ENCODE measurements at places on chromosomes 3 and 15.

- peak; percentile 21 for DNase-seq
Measured at GRCh38 chr3:8503871-8504610, 2.4 kb downstream of the LMCD1 start.

- no peak for DNase-seq
Measured at GRCh38 chr3:18830087-18830486, 318.2 kb upstream of the KCNH8 start.

DNA sequence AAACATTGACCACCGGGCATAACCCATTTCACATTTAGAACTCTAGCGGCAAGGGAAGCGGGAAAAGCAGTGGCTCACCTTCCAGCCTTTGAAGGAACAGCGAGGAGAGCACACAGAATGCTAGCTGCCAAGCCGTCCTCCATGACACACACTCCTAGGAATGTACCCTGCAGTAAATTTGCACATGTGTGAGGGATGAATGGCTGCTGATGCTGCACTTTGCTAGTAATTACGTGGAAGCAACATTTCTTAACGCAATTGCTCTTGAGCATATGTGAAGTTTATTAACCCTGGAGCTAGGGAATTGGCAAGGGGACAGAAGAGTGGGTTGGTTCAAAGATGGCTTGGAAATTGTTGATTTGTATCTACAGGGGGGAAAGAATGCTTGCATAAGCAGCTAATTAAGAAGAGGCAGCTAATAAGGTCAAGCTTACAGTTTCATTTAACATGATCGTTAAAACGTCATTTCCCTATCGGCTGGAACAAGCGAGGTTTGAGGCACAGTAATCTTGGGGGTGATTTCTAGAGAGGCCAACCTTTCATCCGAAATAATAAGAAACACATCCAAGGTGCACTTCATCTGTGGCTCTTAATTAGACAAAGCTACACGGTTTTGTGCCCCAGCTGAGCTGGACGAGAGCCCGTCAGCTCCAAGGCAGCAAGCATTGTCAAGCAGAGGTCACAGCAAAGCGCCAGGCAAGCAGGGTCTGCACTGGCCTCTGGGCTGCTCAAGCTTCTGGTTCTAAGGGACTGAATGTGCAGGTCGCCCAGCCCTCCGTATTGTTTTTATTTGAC, 123.4 kb downstream of the CHSY1 start:
- DNase-seq, result peak; percentile 89

- no peak for DNase-seq
Measured at GRCh38 chr15:22954798-22955543, 25.2 kb downstream of the CYFIP1 start.

DNA sequence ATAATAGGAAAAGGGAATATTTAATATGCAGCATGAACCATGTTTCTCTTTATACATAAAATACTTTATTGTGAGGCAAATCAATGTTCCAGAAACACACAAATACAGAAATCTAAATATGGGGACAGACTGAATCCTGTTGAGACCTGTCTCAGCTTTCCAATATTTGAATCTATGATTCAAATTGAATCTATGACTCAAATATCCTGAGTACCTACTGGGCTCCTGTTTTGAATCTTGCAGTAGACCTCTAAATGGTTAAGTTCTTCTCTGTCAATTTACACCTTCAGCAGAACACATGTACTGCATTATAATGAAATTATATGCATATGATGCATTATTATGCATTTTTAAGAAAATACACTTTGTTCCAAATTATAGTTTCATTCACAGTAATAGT, 143.2 kb upstream of the PLXND1 start:
- DNase-seq, result no peak

GRCh38 chr3:126807795-126808194, 103.8 kb downstream of the CHCHD6 start:
- no peak for DNase-seq

DNA sequence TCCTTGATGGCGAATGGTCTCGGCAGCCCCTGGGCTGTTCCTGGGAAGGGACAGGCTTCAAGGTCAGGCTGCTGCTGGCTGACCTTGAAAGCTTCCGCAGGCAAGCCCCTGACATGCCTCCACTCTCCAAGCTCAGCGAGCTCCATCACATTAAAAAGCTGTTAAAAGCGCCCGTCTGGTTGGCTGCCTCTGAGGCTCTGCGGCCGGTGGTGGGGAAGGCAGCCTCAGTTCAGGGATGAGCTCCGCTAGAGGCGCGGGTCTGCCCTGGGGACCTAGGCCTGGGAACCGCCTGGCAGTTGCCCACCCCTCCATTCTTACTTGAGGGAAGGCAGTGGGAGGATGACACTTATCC, 103.8 kb downstream of the LINGO1 start:
- no peak for DNase-seq

DNA sequence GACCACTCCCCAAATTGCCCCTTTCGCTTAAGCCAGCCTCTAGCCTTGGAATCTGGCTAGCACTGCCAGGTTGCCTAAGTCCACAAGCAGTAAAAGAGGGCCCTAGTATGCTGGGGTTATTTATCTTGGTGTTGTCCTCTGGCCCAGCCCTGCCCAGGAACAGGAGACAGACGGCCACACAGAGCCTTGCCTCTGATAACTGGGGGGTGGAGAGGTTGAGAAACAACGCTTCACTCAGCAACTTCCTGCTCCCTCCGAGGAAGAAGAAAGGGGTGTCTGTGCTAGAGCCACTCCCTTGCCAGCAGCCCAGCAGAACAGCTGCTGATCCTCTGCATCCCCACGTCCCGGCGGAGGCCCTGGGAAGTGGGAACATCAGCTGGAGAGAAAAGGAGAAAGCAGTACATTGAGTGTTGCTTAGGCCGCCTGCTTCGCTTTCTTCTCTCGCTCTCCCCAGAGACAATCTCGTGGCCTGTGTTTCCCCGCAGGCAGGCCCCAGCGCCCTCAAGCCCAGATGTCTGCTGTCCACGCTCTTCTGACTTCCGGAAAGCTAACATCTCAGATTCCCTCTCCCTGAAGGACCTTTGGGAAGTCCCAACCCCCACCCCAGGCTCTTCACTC, 22.6 kb upstream of the C3orf70 start:
- no peak for DNase-seq

- peak; percentile 46 for DNase-seq
Measured at GRCh38 chr15:98599909-98600691, 48.2 kb upstream of the IGF1R start.

DNA sequence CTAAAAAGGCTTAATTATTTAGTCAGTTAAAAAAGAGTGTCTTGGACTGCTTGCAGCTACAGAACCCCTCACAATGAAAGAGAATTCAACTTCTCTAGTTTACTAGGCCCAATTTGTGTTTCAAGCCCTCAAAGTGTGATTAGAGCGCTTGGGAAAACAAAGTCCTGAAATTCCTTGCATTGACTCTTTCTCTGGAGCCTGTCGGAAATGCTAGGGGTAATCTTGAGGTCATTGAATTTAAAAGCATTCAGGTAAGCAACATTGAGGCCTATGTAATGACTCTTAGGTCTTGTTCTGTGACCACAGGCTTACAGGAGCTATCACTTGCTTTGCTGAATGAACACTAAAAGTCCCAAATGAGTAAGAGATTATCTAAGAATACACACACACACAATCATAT, 186.0 kb downstream of the NLGN1 start:
- DNase-seq, result no peak

- DNase-seq, result no peak
Measured at GRCh38 chr3:61997101-61997500, 376.2 kb downstream of the FEZF2 start.

- no peak for DNase-seq
Measured at GRCh38 chr15:72902919-72903260, 119.3 kb upstream of the ADPGK start.

- peak; percentile 40 for DNase-seq
Measured at GRCh38 chr3:136925425-136926190, 32.2 kb upstream of the IL20RB start.

GRCh38 chr3:58098531-58098930, 90.3 kb downstream of the FLNB start:
- DNase-seq, result no peak

DNA sequence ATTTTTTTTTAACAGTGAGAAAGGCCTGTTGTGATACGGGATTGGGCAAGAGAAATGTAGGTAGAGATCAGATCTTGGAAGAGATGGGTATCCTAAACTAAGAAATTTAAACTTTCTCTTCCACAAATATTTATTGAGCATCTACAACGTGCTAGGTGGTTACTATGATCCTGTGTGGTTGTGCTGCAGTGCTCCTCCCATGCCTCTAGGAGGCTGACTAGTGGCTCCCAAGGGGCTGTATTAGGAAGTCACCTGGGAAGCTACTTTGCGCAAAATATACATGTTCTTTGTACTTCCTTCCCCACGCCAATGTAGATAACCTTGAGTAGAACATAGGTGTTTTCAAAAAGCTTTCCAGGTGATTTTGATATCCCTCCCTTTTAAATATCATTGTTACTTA, 27.2 kb downstream of the USP3 start:
- DNase-seq, result no peak

- DNase-seq, result peak; percentile 61
Measured at GRCh38 chr3:38454178-38454883, 641 bp downstream of the ACVR2B start.

DNA sequence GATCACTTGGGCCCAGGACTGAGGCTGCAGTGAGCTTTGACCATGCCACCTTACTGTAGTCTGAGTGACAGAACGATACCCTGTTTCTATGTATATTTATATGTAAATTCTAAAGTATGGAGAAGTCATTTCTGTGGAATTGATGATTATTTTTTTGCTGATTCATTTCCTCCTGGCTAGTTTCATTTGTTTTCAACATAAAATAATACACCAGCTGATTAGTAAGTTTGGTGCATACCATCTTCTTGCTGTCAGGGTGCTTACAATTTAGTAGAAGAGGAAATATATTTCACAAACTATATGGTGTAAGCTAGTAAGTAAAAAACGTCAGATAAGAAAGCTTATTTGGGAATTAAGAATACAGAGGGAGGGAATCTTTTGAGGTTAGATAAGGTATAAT, 36.0 kb downstream of the SLC25A26 start:
- DNase-seq, result peak; percentile 28

DNA sequence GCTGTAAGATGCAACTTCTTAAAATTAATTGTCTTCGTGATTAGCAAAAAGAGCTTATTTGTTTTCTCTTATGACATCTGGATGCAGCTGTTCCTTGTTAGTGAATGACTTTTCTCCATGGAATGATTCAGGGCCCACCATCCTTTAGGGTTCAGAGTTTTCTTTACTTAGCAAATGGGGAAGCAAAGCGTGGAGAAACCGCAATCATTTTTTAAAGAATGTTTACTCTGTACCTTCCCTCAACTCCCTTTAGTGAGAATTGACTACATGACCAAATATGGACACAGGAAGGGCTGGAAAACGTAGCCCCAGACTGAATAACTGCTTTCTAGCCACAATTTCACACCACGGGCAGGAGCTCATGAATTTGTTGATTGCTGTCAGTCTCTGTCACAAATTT, 130.1 kb downstream of the EDEM1 start:
- DNase-seq, result no peak

- no peak for DNase-seq
Measured at GRCh38 chr3:188049606-188050530, 104.1 kb upstream of the LPP start.

DNA sequence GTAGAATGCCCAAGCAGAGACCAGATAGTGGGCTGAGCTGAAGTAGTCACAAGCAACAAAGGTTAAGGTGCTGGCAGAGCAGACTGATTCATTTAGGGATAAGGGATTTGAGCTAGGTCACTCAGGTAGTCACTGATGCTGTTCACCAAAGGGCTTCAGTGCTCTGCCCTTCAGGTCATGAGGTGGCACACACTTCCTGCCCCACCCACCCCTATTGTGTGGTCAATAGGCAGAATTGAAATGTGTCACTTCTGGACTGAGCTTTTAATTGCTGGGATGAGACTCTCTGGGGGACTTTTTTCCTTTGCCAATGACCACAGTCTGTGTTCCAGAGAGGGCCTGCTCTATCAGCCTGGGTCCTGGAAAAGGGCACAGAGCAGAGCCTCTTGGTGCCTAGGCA, 2.9 kb upstream of the DIS3L start:
- no peak for DNase-seq

DNA sequence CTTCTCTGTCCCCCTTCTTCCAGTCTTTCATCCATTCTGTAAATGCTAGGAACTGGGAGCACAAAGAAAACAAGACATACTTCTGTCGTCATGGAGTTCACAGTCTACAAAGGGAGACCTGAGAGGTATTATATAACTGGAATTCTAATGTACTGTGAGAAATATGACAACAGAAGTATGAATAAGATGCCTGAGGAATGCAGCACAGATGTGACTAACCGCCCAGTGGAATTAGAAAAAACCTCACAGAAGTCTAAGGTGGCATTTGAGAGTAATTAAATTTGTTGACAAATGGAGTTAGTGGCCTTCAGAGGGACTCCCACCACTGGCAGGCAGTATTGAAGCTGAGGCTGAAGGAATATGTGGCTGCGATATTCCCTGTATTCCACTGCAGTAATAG, 168.5 kb upstream of the FAM3D start:
- peak; percentile 26 for DNase-seq

GRCh38 chr3:77296527-77296926, 256.6 kb downstream of the ROBO2 start:
- no peak for DNase-seq

DNA sequence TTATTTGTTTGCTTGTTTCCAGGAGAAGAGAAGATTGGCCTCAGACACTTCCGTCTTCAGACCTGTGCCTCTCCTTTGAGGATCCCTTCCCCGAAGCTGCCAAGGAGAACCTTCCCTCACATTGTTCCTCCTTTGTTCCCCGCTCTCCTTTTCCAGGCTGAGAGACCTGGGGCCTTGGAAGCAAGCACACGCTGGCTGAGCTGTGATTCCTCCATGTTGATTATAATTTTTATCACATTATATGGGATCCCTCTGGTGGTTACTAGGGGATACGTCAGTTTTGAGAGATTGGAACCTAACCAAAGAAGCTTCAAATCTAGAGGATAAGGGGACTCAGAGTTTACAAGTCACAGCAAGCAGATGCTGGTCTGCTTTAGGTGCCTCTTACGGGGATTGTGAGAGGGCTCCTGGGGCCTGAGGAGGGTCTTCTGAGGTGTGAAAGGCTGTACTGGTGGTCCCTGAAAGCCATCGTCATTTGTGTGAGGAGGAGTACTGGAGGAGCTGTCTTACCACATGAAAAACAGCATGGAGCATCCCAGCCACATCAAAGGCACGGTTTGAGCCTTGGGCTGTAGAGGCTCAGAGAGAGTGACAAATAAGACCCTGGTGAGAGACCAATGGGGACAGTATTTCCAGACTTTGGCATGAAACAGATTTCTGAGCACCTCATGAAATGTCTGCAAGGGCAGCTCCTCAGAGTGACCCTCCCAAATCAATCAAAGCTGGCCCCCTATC, 760.1 kb upstream of the CFAP20DC start:
- peak; percentile 58 for DNase-seq

DNA sequence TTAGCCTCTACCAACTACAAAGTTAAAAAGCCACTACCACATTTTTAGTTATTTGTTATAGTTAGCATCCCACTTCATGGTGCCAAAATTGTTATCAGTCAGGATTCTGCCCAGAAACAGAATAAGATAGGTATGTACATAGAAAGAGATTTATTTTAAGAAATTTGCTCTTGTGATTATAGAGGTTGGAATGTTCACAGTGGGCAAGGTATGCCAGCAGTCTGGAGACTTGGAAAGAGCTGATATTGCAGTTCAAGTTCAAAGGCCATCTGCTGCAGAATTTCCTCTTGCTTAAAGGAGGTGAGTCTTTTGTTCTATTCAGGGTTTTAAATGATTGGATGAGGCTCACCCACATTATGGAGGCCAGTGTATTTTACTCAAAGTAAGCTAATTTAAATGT, 143.8 kb upstream of the POU1F1 start:
- peak; percentile 22 for DNase-seq

- no peak for DNase-seq
Measured at GRCh38 chr15:33699691-33700447, 268.4 kb upstream of the CHRM5 start.

All from adipocyte (in vitro differentiated cells).